GM04504 (cell line): ENCODE measurements at places on chromosomes 13 and 19.

- DNase-seq = no peak
Measured at GRCh38 chr13:44837250-44837649, 152.0 kb downstream of the NUFIP1 start.

DNA sequence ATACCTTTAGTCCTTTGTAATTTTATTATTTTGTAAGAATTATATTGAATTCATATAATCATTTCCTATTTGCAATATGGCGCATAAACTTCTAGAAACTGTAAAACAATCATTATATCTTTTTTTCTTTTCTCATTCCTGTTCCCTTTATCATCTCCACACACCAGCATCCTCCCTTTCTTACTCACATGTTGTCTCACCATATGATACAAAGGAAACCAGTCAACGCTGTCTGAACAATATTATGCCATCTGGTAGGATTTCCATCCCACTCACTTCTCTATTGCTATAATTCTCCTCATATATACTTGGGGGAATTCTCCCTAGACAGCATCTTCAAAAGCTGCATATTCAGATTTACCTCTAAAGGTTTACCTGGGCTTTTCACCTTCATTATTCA lies 389.8 kb downstream of the NDFIP2 start:
- no peak for DNase-seq

GRCh38 chr13:105848494-105848893 lies 687.0 kb downstream of the EFNB2 start:
- no peak for DNase-seq

- DNase-seq = no peak
Measured at GRCh38 chr13:22189176-22190048, 518.5 kb downstream of the FGF9 start.

DNA sequence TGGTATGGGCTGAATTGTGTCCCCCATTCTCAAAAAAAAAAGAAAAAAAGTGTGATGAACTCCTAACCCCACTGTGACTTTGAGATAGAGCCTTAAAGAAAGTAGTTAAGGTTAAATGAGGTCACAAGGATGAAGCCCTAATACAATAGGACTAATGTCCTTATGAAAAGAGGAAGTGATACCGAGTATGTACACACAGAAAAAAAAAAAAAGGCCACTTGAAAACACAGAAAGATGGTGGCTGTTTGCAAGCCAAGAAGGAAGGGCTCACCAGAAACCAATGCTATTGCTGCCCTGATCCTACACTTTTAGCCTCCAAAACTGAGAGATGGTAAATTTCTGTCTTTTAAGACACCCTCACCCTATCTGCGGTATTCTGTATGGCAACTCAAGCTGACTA lies 955.6 kb downstream of the PCDH17 start:
- no peak for DNase-seq

- DNase-seq = no peak
Measured at GRCh38 chr13:32205431-32206096, 109.6 kb downstream of the ZAR1L start.

GRCh38 chr13:50826035-50826434 lies 17.5 kb downstream of the DLEU7 start:
- no peak for DNase-seq

GRCh38 chr13:20411638-20412342 lies 113.9 kb downstream of the CRYL1 start:
- no peak for DNase-seq

- DNase-seq = no peak
Measured at GRCh38 chr19:55346725-55347441, 7.2 kb downstream of the KMT5C start.

DNA sequence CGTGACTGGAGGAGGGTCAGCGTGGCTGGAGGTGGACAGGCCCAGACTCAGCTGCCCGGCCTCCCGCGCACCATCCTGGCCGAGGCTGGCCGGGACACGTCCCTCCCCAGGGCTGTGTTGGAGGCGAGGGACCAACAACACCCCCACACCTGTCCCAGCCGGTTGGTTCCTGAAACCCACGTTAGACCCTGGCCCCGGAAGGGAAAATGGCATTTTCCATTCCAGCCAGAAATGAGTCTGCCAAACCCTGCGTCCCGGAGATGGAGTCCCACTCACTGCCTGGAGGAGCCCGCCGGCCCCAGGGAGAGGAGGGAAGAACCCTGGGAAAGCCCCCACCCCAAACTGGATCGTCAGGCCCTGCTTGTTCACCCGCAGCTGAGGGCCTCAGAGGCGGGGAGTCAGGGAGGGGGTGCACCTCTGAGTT lies 4.8 kb upstream of the WDR18 start:
- no peak for DNase-seq

- no peak for DNase-seq
Measured at GRCh38 chr13:30301827-30302226, 5.5 kb downstream of the KATNAL1 start.

DNA sequence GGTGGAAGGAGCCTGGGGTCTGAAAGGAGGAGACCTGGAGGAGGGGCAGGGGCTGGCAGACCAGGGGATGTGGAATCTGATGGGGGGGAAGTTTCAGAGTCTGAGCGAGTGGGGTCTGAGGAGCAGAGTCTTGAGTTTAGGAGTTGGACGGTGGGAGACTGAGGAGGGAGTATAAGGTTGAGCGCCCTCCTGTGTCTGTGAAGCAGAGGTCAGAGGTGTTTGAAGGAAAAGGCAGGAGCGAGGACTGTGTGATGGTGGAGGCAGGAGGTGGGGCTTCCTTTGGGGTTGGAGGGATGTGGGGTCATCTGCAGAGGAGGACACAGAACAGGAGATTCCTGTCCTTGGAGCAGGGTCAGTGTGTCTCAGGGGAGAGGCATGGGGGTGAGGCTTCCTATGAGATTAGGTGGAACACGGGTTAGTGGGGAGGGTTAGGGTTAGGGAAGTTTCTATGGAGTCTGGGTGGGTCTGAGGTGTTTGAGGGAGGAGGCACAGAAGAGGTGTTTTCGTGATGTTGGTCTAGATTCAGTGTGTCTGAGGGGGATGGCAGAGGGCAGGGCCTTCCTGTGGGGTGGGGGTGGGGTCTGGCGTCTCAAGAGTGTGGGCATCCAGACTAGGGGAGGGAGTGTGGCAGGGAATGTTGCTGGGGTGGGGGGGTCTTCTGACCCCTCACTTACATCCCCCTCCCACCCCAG lies 8.3 kb downstream of the RYR1 start:
- DNase-seq = no peak

DNA sequence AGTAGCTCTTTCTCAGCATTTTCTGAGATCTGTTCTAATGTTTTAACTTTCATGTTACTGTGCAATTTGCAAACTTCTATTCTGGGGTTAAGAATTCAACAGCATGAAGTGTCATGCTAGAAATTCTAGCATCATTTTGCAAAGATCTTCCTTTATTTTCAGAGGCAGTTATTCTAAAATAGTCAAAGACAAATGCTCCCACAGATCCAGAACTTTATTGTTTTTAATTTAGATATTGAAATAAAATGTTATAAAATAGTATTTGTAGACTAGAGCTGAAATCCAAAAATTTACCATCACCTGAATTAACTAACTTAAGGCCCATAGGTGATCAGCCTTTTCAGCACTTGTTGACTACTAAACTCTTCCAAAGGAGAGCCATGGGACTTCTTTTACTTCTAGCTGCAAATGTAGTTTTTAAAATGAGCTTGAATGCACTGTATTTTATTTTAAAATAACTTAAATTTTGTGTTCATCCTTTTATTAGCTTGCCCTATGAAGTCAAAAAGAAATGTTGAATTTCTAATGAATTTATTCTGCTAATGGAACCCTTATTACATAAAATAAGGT lies 3.2 kb downstream of the MAB21L1 start:
- DNase-seq = no peak

DNA sequence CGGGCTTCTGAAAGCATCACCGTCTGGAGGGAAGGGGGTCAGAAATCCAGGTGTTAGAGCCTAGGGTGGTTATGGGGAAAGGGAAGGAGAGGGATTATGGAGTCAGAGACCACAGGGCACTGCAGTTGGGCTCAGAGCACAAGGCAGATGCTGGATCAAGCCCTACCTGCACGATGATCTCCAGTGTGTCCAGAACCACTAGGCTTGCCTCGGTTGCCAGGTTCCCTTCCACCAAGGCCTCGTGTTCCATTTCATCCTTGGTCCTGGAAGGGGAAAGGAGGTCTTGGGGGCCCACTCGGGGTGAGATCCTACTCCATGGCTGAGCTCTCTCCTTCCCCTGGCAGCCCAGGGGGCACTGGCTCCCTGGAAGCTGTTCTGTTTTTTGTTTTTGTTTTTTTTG lies 17.0 kb upstream of the KANK2 start:
- DNase-seq = no peak

GRCh38 chr19:38911388-38912001 lies 491 bp downstream of the CCER2 start:
- DNase-seq = no peak
